Small intestine (tissue), 16 donors: ENCODE measurements at places on chromosomes 11 and 22. TPM values are rescaled to one million over a fixed set of nuclear protein-coding genes. Genes with fewer than 3 reads are reported as not detected.

DNA sequence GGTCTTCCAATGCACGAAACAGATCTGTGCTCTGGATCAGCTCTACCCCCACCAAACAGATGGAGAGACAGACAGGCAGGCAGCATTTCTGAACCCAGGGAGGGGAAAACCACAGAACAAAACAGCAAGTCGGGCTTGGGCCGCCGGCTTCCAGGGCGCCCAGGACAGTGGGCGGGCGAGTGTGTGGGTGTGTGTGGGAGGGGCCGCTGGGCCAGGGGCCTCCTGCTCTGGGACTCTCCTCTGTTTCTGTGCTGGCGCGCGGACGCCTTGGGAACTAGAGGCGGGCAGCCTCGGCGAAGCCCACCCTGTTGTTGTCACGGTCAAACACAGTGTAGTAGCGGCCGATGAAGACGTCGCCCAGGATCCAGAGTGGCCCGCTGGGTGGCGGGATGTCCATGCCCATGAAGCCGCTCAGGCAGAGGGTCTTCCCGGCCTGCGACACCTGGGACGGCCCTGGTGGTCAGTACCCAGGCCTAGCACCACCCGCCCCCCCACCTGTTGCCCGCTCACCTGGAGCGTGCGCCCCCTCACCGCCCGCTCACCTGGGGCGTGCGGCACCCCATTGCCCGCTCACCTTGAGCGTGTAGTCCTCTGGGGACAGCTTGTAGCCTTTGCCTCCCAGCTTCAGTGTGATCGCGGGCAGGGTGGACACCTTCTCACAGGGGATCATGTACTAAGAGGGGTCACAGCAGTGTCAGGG, 3.0 kb upstream of the IFITM10 start:
- DNase-seq = no peak
- no peak overlapping the region for H3K27ac ChIP-seq
- H3K4me3 ChIP-seq = no peak overlapping the region
- no peaks in the 10 kb centered on the region for H3K27me3 ChIP-seq
- peaks cover 44% of the 10 kb centered on the region for H3K36me3 ChIP-seq

DNA sequence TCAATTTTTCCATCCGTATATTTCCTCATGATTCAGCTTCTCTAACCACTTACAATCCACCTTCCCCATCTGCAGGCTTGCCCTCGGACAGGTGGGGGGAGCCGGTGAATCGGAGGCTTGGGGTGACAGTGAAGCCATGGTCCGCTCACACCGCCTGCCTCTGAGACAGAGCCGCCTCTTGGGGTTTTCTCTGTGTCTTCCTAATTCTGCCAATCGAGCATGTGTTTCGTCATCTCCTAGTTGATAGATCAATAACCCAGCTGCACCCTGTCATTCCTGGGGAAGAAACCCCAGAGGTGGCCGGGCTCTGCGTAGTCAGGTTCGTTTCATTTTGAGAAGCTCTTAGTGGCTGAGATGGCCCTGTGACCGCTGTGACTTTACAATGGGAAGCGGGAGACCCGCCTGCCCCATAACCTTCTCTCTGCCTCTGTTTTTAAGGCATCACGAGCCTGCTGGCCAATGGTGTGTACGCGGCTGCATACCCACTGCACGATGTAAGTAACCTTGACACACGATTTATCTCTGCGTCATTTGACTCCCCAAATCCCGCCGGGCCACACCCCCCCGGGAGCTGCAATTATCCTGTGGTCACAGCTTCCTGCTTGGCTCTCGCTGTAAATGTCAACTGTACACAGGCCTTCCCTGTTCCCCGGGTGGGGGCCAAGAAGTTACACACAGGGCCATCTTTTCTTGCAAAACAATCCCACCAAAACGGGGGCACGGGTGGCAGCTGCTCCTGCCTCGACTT, 33.3 kb downstream of the ANO1 start:
- no peak overlapping the region for H3K27ac ChIP-seq
- H3K27me3 ChIP-seq = no peaks in the 10 kb centered on the region

- no peaks in the 10 kb centered on the region for H3K27me3 ChIP-seq
- peak; percentile 30 for DNase-seq
- H3K27ac ChIP-seq = no peak overlapping the region
- no peaks in the 10 kb centered on the region for H3K36me3 ChIP-seq
- H3K4me3 ChIP-seq = no peak overlapping the region
Observed at GRCh38 chr11:78379039-78379670, 38.5 kb downstream of the GAB2 start.

Gene PGR
- polyA plus RNA-seq = under 0.01 TPM

GRCh38 chr11:71995726-71996291, 2.9 kb upstream of the IL18BP start:
- H3K4me3 ChIP-seq = no peak overlapping the region
- no peaks in the 10 kb centered on the region for H3K4me1 ChIP-seq
- no peak for DNase-seq
- H3K27ac ChIP-seq = no peak overlapping the region
- no peaks in the 10 kb centered on the region for H3K27me3 ChIP-seq

DNA sequence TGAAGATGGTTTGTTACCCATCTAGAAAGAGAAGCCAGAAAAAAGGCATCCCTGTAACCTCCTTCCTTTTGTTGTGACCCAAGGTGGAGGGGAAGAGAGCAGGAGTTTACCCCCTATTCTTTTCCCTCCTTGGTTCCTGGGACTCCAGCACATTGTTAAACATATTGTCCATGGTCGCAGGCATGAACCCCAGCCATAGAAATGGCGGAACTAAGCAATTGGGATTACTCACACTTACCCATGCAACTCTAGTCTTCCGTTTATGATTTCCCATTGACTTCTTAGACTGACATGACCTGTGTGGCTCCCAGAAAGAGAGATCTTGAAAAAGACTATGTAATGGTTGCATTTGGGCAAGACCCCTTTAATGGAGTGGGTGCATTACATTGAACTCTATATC, 45.4 kb downstream of the OR4C46 start:
- H3K27ac ChIP-seq = no peak overlapping the region
- no peak for DNase-seq
- H3K4me1 ChIP-seq = no peaks in the 10 kb centered on the region
- no peaks in the 10 kb centered on the region for H3K27me3 ChIP-seq
- no peak overlapping the region for H3K4me3 ChIP-seq
- no peaks in the 10 kb centered on the region for H3K36me3 ChIP-seq

- peaks cover 93% of the 10 kb centered on the region for H3K4me1 ChIP-seq
- no peak overlapping the region for H3K4me3 ChIP-seq
- H3K27me3 ChIP-seq = no peaks in the 10 kb centered on the region
- H3K27ac ChIP-seq = peak overlapping the region; percentile 99
Observed at GRCh38 chr11:118913411-118914125, 12.2 kb downstream of the BCL9L start.

DNA sequence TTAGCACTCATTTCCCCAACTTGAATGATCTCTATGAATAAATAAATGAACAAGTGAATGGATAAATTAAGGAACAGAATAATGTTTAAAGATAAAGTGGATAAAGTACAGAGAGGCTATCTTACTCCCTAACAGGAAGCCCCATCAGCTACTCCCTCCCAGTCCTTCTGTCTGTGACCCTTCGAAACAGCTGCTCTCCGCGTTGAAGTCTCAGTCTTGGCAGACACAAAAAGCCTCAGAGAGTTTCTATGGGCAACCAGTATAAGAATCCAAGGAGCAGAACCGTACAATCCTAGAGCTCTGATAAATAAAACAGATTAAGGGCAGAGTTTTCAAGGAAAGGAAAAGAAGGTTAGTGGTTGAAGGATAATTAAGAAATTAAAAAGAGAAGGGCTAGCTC, 35.0 kb downstream of the GUCY1A2 start:
- H3K27me3 ChIP-seq = no peaks in the 10 kb centered on the region
- H3K4me3 ChIP-seq = no peak overlapping the region
- H3K4me1 ChIP-seq = no peaks in the 10 kb centered on the region
- H3K36me3 ChIP-seq = no peaks in the 10 kb centered on the region

DNA sequence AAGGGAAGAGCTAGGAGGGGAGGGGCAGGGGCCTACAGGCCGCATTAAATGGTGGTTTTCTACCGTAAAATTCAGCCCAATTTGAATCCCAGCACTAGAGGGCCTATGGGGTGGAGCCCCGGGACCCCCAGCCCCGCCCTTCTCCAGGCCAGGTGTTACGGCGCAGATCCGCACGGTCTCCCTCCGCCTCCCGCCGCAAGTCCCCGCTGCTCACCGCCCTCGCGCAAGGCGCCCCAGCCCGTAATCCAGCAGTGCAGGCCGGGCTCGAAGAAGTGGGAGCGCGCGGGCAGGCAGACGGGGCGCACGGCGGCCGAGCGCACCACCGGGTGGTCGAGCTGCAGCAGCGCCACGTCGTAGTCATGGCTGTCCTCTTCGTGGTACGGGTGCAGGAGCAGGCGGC, 17.3 kb downstream of the KCTD17 start:
- no peak overlapping the region for H3K4me3 ChIP-seq
- no peak overlapping the region for H3K27ac ChIP-seq
- peak; percentile 65 for DNase-seq
- no peaks in the 10 kb centered on the region for H3K36me3 ChIP-seq
- peaks cover 14% of the 10 kb centered on the region for H3K4me1 ChIP-seq

Gene PLAAT4
- 245 TPM for polyA plus RNA-seq

GRCh38 chr22:40425082-40425481, 54.7 kb downstream of the SGSM3 start:
- no peaks in the 10 kb centered on the region for H3K4me1 ChIP-seq
- H3K36me3 ChIP-seq = peaks cover 11% of the 10 kb centered on the region

- no peaks in the 10 kb centered on the region for H3K36me3 ChIP-seq
- H3K27me3 ChIP-seq = no peaks in the 10 kb centered on the region
- peaks cover 57% of the 10 kb centered on the region for H3K4me1 ChIP-seq
- DNase-seq = no peak
Observed at GRCh38 chr11:64238076-64238475, 2.8 kb upstream of the FKBP2 start.

- H3K27ac ChIP-seq = no peak overlapping the region
- DNase-seq = peak; percentile 46
- H3K4me3 ChIP-seq = no peak overlapping the region
- peaks cover 6% of the 10 kb centered on the region for H3K4me1 ChIP-seq
- no peaks in the 10 kb centered on the region for H3K36me3 ChIP-seq
Observed at GRCh38 chr11:35237860-35238715, 99.1 kb downstream of the CD44 start.

Gene OR8A1
- not detected for polyA plus RNA-seq

GRCh38 chr22:33126881-33127280, 68.7 kb upstream of the SYN3 start:
- H3K4me1 ChIP-seq = no peaks in the 10 kb centered on the region
- no peaks in the 10 kb centered on the region for H3K27me3 ChIP-seq
- H3K4me3 ChIP-seq = no peak overlapping the region
- no peaks in the 10 kb centered on the region for H3K36me3 ChIP-seq
- no peak overlapping the region for H3K27ac ChIP-seq

- H3K27ac ChIP-seq = no peak overlapping the region
- no peak overlapping the region for H3K4me3 ChIP-seq
- H3K4me1 ChIP-seq = peaks cover 3% of the 10 kb centered on the region
Observed at GRCh38 chr11:3163241-3163981, 1.7 kb downstream of the OSBPL5 start.

DNA sequence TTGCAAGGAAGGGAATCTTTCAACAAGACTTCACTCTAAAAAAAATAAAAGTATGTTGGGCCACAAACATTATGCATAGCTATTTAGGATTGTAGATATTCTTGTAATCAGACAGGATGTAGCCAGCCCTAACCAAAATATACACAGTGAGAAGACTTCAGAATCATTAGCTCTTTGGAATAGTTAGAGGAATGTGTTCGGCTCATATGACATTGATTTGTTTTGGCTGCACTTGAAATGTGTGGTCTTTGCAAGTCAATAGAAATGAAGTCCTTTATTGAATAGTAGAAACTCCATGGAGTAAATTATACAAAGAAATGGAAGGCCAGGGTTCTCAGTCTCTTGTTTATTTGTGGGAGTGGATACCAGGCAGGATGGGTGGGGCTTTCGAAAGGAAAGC, 692.1 kb downstream of the NTM start:
- no peak overlapping the region for H3K27ac ChIP-seq
- no peak for DNase-seq
- H3K27me3 ChIP-seq = no peaks in the 10 kb centered on the region

Gene ESAM
- 1.4 TPM for polyA plus RNA-seq

DNA sequence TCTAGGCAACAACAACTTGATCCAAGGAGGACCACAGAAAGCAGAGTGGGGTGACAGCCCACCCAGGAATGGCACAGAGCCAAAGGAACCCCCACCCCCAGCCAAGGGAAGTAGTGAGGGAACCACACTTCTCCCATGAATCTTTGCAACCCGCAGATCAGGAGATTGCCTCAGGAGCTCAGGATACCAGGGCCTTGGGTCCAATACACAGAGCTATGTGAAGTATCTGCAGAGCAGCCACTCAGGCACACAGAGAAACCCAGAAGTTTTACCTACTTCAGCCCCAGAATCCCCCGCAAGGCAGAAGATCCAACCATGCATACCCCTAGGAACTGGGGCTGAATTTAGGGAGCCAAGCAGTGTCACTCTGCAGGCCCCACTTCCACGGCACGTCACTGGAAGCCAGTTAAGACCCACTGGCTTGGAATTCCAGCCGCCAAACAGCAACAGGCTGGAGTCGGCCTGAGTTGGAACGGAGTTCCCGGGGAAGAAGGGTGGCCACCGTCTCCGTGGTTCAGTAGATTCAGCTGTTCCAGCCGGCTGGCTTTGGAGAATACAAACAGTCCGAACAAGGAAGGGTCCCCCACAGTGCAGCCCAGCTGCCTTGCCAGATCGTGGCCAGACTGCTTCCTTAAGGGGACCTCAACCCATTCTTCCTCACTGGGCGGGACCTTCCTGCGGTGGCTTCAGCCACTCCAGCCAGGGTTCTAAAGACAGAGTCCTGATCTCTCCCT, 174.1 kb downstream of the TTC28 start:
- H3K27ac ChIP-seq = no peak overlapping the region
- H3K4me3 ChIP-seq = no peak overlapping the region
- no peak for DNase-seq
- H3K27me3 ChIP-seq = no peaks in the 10 kb centered on the region
- no peaks in the 10 kb centered on the region for H3K36me3 ChIP-seq
- H3K4me1 ChIP-seq = no peaks in the 10 kb centered on the region

DNA sequence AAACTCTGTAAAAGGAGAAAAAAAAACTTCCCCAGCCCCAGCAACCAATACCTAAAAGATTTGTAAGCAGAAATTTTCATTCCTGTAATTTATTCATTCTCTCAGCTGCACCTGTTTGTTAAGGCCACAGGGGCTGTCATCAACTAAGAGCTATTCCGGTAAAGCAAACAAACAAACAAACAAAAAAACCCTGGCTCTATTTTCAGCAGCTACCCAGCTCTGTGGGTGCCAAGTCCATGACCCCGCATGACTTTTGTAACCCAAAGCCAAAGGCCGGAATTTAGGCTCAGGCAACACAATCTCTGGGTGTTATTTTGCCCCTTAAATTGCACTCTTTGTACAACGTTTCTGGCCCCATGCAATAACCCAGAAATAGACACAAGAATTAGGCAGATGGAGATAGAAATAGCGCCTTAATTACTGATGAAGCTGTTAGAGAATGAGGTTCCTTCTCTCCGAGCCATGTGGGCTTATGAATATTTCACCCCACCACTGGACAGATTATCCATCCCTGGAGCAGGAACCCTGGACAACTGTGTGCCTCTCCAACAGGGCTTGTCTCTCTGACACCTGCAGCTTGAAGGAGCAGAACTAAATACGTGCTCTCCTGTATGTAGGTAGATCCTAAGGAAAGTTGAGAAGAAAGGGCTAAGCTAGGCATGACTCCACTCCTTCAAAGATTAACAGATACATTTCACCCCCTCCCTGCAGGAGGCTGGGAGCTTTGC, 29.4 kb downstream of the APOL6 start:
- H3K27me3 ChIP-seq = no peaks in the 10 kb centered on the region
- H3K4me1 ChIP-seq = no peaks in the 10 kb centered on the region
- no peaks in the 10 kb centered on the region for H3K36me3 ChIP-seq
- H3K27ac ChIP-seq = no peak overlapping the region
- DNase-seq = no peak
- no peak overlapping the region for H3K4me3 ChIP-seq
